ENCODE measurements at places on chromosomes 16 and 17. TPM values are rescaled to one million over a fixed set of nuclear protein-coding genes. Genes with fewer than 3 reads are reported as not detected.
A peak's percentile ranks its signal among the peaks of the same experiment; 100 is the strongest.

Gene PDILT
- not detected for total RNA-seq

DNA sequence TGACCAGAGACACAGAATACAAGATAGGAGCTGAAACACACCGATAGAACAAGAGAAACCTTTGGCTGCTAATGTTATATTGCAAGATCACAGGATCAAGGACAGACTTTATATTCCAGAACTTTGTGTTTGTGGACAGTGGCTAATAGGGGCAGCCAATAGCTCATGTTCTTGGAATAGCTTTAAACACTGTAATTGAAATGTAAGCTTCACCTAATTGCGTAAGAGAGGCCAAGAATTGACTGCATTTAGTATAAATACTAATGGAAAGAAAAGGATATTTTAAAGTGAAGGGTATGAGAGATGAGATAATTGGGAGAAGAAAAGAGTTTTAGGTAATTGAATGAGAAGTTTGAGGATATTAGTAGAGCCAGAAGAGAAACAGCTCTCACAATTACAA, 758.8 kb downstream of the CDH11 start:
- DNase-seq: no peak

DNA sequence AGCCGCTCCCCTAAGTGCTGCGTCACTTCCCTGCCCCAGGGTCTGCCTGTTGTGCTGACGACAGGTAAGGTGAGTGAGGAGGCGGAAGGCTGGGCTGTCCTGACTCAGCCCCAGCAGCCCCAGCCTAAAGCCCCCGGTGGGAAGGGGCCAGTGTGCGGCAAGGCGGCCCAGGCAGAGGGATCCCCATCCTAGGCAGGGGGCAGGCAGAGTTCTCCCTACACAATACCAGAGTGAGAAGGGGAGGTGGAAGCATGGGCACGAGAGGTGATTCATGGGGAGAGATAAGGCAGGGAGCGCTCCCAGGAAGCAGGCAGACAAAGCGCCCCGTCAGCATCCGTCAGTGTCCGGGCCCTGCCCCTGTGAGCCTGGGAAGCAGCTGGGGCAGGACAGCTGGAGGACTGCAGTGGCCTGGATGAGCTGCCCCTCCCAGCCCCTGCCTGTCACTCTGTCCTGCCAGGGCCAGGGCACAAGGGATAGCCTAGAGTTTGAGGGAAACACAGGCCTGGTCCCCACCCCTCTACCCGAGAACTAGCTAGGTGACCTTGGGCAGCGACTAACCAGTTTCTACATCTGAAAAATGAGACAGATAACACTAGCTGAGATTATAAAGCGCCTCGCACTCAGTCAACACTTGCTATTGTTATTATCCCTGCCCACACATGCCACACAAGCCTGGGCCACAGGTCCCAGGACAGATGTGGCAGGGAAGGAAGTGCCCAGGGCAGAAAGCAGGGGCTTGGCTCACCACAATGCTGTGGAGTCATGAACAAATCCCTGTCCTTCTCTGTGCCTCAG, 3.8 kb downstream of the FAM83G start:
- peak; percentile 89 for DNase-seq

DNA sequence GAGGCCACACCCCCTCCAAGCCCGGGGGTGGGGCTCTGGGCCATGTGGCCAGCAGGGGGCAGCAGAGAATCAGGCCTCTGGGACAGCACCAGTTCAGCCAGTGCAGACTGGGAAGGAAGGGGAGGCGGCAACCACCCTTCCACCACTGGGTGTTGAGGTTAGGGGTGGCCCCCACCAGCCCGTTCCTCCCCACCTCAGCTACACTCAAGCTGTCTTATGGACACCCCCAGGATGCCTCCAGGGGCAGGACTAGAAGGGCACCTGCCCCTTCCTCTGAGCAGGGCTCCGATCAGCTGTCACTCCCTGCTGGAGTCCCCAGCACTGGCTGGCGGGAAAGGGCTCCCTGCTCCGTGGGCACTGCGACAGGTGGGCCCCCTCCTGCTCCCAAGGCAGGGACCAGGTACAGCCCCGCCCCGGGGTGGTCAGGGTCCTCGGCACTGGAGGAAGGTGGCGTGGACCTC, 21.8 kb downstream of the KATNB1 start:
- DNase-seq: peak; percentile 67

Gene PRCD
- total RNA-seq: not detected

Gene TMEM208
- total RNA-seq: 48.0 TPM

DNA sequence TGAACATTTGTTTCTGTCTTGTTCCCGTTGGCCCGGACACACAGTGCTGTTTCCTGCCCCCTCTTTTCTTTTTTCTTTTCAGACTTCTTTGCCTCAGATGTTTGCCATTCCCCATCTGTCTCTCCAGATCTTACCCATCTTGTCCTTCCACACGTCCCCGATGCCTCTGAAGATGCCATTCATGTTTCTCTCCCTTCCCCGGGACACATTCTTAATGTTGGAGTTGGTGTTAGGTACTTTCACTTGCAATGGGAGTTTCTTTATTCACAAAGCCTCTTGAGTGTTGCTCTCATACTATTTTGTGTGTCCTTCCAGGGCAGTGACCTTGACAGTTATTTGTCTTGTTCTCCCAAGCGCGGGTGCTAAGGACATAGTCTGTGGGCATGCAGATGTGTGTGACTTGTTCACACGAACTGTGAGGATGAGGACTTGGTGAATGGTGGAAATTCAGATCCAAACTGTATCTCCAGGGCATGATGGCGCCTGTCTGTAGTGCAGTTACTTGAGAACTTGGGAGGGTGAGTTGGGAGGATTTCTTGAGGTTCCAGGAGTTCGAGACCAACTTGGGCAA, 8.3 kb downstream of the SEC14L1 start:
- no peak for DNase-seq

Gene CRHR1
- 0.10 TPM for total RNA-seq

All from A172 (cell line).